Body of pancreas (tissue), 4 donors: ENCODE measurements at places on chromosomes 16 and 17. TPM values are rescaled to one million over a fixed set of nuclear protein-coding genes. Genes with fewer than 3 reads are reported as not detected.
A peak's percentile ranks its signal among the peaks of the same experiment; 100 is the strongest.

The CA5A gene
- not detected for total RNA-seq

The TMEM204 gene
- 25.1 TPM for total RNA-seq

The KRTAP17-1 gene
- not detected for total RNA-seq

The GUCY2D gene
- not detected for total RNA-seq

The KCNH6 gene
- total RNA-seq, result 0.78 TPM

DNA sequence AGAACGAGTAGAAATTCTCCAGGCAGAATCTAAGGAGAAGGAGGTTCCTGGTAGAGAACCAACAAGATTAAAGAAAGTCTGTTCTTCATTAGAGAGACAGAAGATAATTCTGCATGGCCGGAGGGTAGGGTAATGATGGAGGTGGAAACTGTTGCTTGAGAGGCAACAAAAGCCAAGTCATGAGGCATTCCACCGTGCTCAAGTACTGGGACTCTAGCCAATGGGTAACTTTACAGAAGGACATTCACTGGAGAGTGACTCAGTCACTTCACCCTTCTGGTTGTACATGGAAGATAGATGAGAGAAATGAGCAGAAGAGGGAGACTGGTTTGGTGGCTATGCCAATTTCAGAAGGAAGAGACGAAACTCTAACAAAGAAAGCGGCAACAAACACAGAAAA is 53.6 kb upstream of the ANKFN1 start:
- no peak for DNase-seq
- H3K4me3 ChIP-seq, result no peak overlapping the region
- H3K36me3 ChIP-seq, result no peaks in the 10 kb centered on the region
- no peak overlapping the region for H3K27ac ChIP-seq
- no peaks in the 10 kb centered on the region for H3K27me3 ChIP-seq

- H3K27ac ChIP-seq, result no peak overlapping the region
- no peaks in the 10 kb centered on the region for H3K27me3 ChIP-seq
- no peaks in the 10 kb centered on the region for H3K36me3 ChIP-seq
- H3K4me3 ChIP-seq, result no peak overlapping the region
- DNase-seq, result no peak
Measured at GRCh38 chr16:4160658-4161430, 44.6 kb upstream of the ADCY9 start.

DNA sequence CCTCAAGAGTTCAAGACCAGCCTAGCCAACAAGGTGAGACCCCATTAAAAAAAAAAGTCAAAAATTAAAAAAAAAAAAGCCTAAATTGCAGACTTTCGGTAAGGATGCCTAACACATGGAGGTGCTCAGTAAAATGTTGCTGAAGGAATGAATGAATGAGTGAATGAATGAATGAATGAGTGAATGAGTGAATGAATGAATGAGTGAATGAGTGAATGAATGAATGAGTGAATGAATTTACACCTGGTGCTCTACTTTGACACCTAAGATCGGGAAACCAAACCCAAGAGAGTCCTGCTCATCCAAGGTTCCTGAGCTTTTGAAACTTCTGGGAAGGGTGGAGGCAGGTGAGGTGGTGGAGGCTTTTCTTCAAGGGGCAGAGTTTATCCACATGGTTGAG is 112.2 kb upstream of the LHX1 start:
- no peak for DNase-seq
- no peak overlapping the region for H3K4me3 ChIP-seq
- no peaks in the 10 kb centered on the region for H3K4me1 ChIP-seq
- no peaks in the 10 kb centered on the region for H3K27me3 ChIP-seq
- no peaks in the 10 kb centered on the region for H3K36me3 ChIP-seq

DNA sequence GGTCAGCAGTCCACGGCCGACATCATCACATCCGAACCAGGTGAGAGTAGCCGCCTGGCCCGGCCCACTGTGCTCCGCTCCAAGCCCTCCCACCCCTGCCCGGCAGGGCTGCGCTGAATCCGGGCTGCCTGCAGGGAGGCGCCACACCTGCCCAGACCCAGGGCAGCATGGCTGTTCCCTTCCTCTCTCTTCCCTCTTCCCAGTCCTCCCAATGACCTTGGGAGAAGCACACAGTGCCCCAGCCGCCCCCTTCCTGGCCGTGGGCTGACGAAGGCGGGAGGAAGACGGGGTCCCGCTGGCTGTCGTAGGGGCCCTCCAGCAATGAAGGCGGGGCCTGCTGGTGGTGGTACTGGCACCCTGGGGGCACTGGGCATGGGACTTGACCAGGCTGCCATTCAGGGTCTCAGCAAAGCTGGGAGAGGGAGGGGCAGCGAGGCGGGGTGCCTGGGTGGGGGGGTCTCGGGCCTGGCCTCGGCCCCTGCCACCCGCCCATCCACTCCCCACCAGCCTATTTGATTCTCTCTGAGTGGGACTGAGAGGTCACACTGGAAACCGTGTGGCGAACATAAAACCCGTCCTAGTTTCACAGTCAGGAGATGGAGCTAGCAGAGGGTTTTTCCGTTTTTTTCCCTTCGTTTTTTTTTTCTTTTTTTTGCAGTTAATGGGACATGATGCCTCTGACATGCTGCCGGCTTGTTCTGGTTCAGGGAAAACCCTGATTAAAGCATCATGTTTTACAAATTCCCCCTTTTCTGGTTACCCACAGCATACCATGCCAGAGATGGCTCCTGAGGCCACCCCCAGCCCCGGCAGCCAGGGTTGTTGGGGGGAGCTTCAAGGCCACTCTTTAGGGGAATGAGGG is 50.6 kb downstream of the BAHCC1 start:
- no peak overlapping the region for H3K4me3 ChIP-seq
- H3K36me3 ChIP-seq, result no peaks in the 10 kb centered on the region
- DNase-seq, result no peak
- H3K27me3 ChIP-seq, result no peaks in the 10 kb centered on the region

GRCh38 chr17:83068641-83069570 is 10.5 kb upstream of the METRNL start:
- no peaks in the 10 kb centered on the region for H3K36me3 ChIP-seq
- H3K4me3 ChIP-seq, result no peak overlapping the region
- peaks cover 13% of the 10 kb centered on the region for H3K4me1 ChIP-seq

- peak overlapping the region; percentile 7 for H3K27ac ChIP-seq
- H3K36me3 ChIP-seq, result no peaks in the 10 kb centered on the region
- no peak for DNase-seq
- H3K4me1 ChIP-seq, result peaks cover 40% of the 10 kb centered on the region
- H3K27me3 ChIP-seq, result no peaks in the 10 kb centered on the region
- H3K4me3 ChIP-seq, result no peak overlapping the region
Measured at GRCh38 chr17:51091635-51092034, 29.0 kb downstream of the SPAG9 start.

DNA sequence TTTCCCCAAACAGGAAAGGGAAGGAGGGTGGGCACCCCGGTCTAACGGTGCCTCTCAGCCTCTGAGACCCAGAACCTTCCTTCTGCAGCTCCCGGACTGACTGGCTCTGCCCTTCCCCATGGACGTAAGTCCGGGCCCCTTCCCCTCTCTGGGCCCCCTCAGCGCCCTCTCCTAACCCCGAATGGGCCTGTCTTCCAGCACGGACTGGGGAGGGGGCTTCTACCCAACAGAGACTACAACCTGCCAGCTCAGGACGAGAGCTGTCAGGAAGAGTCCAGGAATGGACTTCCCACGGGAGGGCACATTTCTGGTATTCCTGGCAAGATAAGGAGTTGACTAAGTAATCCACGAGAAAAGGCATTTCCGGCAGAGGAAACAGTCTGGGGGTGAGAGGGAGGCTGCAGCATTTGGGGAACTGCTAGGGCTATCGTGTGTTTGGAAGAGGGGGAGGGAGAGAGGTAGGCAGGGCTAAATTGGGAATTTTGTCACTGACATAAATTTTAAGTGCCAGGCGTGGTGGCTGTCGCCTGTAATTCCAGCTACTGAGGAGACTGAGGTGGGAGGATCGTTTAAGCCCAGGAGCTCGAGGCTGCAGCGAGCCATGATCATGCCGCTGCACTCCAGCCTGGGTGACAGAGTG is 12.1 kb upstream of the ALDOA start:
- H3K4me1 ChIP-seq, result peaks cover 29% of the 10 kb centered on the region
- DNase-seq, result no peak
- no peaks in the 10 kb centered on the region for H3K27me3 ChIP-seq

- no peaks in the 10 kb centered on the region for H3K27me3 ChIP-seq
- no peak for DNase-seq
- H3K27ac ChIP-seq, result no peak overlapping the region
- no peaks in the 10 kb centered on the region for H3K4me1 ChIP-seq
Measured at GRCh38 chr17:3596804-3597464, 12.3 kb downstream of the TRPV1 start.

GRCh38 chr16:12458591-12459358 is 344.9 kb downstream of the CPPED1 start:
- no peaks in the 10 kb centered on the region for H3K36me3 ChIP-seq
- DNase-seq, result peak; percentile 45
- H3K4me1 ChIP-seq, result no peaks in the 10 kb centered on the region
- no peak overlapping the region for H3K4me3 ChIP-seq
- H3K27ac ChIP-seq, result no peak overlapping the region

- no peaks in the 10 kb centered on the region for H3K36me3 ChIP-seq
- no peak overlapping the region for H3K4me3 ChIP-seq
- H3K4me1 ChIP-seq, result peaks cover 7% of the 10 kb centered on the region
- H3K27ac ChIP-seq, result no peak overlapping the region
- DNase-seq, result peak; percentile 55
- H3K27me3 ChIP-seq, result no peaks in the 10 kb centered on the region
Measured at GRCh38 chr16:17070882-17071592, 399.7 kb downstream of the XYLT1 start.

GRCh38 chr16:48542020-48542473 is 67.9 kb downstream of the N4BP1 start:
- no peaks in the 10 kb centered on the region for H3K36me3 ChIP-seq
- peak; percentile 39 for DNase-seq
- no peak overlapping the region for H3K27ac ChIP-seq

GRCh38 chr16:19745286-19746010 is 27.4 kb downstream of the IQCK start:
- no peaks in the 10 kb centered on the region for H3K36me3 ChIP-seq
- peaks cover 64% of the 10 kb centered on the region for H3K4me1 ChIP-seq
- no peaks in the 10 kb centered on the region for H3K27me3 ChIP-seq
- no peak for DNase-seq

- peaks cover 70% of the 10 kb centered on the region for H3K4me1 ChIP-seq
- no peaks in the 10 kb centered on the region for H3K27me3 ChIP-seq
- H3K4me3 ChIP-seq, result no peak overlapping the region
- peak overlapping the region; percentile 85 for H3K27ac ChIP-seq
- no peaks in the 10 kb centered on the region for H3K36me3 ChIP-seq
Measured at GRCh38 chr17:39631403-39631802, 4.7 kb downstream of the PPP1R1B start.
